Upper lobe of left lung (tissue), 6 donors: ENCODE measurements at places on chromosomes 3 and 15. TPM values are rescaled to one million over a fixed set of nuclear protein-coding genes. Genes with fewer than 3 reads are reported as not detected.
A peak's percentile ranks its signal among the peaks of the same experiment; 100 is the strongest.

The DNAJA4 gene
- total RNA-seq, result 12.4 TPM

DNA sequence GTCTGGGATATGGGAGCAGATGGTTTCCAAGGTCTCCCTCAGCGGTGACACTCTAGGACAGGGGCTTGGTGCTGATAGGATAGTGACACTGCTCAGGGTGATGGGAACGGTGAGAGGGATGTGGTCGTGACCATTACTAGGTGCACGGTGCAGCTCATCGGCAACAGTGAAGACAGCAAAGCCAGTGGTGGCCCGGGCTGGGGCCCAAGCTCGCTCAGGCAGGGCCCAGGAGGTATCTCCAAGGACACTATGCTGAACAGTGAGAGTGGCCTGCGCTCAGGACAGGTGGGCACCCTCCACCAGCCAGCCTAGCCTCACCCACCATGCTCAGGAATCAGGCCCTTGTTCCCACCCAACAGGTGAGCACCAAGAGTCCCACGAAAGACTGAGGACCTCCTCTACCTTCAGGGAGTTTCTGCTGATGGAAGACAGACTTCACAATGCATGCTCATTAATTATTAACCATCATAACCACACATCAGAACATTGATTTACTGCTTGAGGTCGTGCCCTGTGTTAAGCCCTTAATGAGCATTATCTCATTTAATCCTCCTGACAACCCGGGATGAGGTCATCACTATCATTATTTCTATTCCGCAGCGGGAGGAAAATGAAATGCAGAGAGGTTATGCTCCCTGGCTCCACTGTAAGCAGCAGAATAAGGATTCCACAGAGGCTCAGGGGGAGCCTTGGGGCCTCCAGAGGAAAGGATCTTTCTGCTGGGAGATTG is 269.4 kb downstream of the UACA start:
- no peak for DNase-seq

GRCh38 chr15:61671736-61672135 is 388.5 kb downstream of the VPS13C start:
- DNase-seq, result no peak

The NANOGP8 gene
- not detected for total RNA-seq

The EPHB3 gene
- total RNA-seq, result 8.1 TPM

GRCh38 chr15:62307551-62307950 is 142.5 kb upstream of the C2CD4B start:
- DNase-seq, result no peak

The RTF1 gene
- total RNA-seq, result 27.1 TPM

GRCh38 chr15:43239732-43240491 is 19.1 kb upstream of the EPB42 start:
- no peak for DNase-seq

- peak; percentile 77 for DNase-seq
These were observed 44.8 kb upstream of the ATP2C1 start for GRCh38 chr3:130849091-130849552.

The IDH3A gene
- 41.7 TPM for total RNA-seq

The PDCD6IP gene
- total RNA-seq, result 289 TPM

The PPCDC gene
- total RNA-seq, result 16.4 TPM

The SMCO1 gene
- not detected for total RNA-seq

GRCh38 chr3:31275038-31275572 is 257.6 kb upstream of the STT3B start:
- no peak for DNase-seq

The PYGO1 gene
- total RNA-seq, result 7.7 TPM

GRCh38 chr15:70271422-70272088 is 173.8 kb upstream of the TLE3 start:
- no peak for DNase-seq

DNA sequence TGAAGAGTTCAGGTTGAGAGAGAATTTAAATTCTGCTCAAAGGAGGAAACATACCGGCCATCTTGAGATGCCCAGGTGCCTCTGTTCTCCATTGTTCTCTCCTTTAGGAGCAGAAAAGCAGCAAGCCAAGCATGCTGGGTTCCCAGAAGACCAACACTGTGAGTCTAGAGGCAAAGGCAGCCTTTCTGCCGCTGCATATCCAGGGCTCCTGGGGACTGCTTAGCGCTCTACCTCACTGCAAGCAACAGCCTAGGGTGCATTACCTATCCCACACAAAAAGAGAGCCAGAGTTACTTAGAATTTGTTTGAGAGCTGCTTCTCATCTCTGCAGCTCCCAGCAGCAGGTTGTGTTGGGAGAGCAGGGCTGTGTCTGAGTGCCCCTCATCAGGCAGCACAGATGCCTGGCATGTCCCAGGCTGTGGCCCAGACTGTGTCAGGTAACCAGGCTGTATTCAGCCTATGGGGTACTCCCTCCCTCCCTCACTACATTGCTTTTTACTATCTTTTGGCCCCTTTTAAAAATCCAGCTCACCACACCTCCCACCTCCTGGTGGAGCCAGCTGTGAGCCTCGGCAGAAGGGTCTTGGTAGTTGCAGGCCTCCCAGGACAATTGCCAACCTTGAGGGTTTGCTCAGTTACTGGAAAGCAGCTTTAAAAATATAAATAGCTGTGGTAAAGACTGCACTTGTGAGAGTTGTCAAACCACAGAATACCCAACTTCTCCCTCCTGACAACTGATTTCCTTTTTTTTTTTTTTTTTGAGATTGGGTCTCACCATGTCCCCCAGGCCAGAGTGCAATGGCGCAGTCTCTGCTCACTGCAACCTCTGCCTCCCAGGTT is 30.2 kb downstream of the BCL2L10 start:
- no peak for DNase-seq

DNA sequence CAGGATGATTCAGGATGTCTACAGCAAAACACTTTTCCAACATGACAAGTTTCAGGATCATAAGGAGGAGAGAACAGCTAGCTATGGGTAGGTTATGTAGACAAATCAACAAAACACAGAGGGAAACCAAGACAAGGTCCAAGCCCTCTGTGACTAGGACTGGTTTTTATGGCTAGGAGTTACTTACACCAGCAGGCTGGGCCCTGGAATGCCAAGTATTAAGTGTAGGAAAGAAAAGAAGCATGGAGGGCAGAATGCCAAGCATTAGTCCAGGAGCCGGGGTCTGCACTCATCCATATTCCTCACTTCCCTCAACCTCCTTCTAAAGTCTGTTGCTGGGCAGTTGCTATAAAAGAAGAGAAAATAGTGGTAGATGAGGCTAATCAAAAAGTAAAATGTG is 35.3 kb upstream of the PPP2R3A start:
- DNase-seq, result no peak

GRCh38 chr15:26981492-26981891 is 10.5 kb downstream of the GABRG3 start:
- no peak for DNase-seq

GRCh38 chr3:71428841-71429596 is 154.5 kb downstream of the FOXP1 start:
- DNase-seq, result no peak

The SCN11A gene
- 0.10 TPM for total RNA-seq

- no peak for DNase-seq
These were observed 29.5 kb downstream of the AGTR1 start for GRCh38 chr3:148727231-148727630.

DNA sequence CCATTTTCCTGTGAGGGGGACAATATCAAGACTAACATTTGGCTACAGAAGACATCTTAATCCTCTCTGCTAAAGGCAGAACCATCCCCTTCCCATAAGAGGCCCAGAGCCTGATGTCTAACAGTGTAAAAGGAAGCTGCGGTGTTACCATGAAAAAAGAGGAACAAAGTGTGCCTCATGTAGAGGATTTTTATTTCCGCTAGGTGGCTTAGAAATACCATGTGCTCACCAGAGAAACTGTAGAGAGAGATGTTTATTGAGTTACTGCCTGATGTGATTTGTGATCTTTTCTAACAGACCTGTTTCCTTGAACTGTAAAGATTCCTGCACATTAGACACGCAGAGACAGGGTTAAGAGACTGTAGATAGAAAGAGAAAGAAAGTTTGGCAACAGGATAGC is 22.0 kb downstream of the OR5H15 start:
- DNase-seq, result no peak

DNA sequence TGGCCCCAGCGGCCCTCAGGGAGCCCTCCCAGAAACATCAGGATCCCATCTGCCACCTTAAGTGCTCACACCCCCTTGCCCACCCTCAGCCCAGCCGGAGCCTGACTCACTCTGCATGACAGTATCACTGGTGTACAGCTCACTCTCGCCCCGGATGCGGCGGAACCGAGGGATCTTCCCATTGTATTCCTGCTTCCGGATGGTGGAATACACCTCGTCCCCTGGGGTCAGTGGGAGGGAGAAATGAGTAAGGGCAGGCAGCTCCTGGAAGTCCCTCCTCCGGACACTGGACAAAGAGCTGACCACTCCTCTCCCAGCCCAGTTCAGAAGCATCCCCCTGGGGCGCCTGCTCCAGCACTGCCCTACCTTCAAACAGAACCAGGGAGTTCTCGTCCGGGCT is 16.5 kb downstream of the SEMA7A start:
- DNase-seq, result no peak

- no peak for DNase-seq
These were observed 7.8 kb downstream of the CCDC80 start for GRCh38 chr3:112633191-112633590.

- no peak for DNase-seq
These were observed 16.7 kb downstream of the ZDHHC19 start for GRCh38 chr3:196194542-196194915.

DNA sequence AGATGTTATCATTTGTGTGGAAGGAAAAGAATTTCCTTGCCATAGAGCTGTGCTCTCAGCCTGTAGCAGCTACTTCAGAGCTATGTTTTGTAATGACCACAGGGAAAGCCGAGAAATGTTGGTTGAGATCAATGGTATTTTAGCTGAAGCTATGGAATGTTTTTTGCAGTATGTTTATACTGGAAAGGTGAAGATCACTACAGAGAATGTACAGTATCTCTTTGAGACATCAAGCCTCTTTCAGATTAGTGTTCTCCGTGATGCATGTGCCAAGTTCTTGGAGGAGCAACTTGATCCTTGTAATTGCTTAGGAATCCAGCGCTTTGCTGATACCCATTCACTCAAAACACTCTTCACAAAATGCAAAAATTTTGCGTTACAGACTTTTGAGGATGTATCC is 15.1 kb downstream of the KLHL24 start:
- no peak for DNase-seq

- DNase-seq, result no peak
These were observed 17.3 kb upstream of the SOX14 start for GRCh38 chr3:137746808-137747207.

The RASGRF1 gene
- total RNA-seq, result 60.5 TPM

The LCTL gene
- total RNA-seq, result not detected

The EIF4A2 gene
- total RNA-seq, result 231 TPM

DNA sequence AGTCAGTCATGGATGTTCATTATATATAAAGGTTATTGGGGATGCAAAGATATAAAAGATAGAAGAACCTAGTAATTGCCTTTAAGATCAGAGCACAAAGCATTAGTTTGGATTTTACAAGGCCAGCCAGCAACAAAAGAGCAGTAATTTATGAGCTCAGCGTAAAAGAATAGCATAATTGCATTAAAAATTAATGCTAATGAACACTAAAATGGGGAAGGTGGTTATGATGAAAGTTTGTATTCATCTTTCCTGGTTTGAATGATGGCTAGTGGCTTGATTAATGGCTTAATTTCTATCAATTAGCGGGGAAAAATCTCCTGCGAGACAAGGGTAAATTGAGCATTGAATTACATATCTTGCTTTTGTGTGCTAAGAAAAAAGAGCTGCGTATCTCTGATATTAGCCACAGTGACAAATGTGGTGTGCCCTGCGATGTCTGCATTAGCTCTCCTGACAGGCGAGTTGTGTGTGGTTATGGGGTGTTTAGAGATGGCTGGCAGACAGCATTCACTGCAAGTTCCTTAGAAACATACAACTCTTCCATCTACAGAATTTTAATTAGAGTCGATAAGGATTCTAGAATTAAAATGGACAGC is 42.8 kb upstream of the MLF1 start:
- DNase-seq, result no peak

GRCh38 chr3:196987022-196987421 is 18.4 kb upstream of the PIGZ start:
- DNase-seq, result no peak

GRCh38 chr15:39413558-39413957 is 167.3 kb upstream of the THBS1 start:
- no peak for DNase-seq
